Large intestine (tissue), 12 donors: ENCODE measurements at places on chromosomes 11 and 22. TPM values are rescaled to one million over a fixed set of nuclear protein-coding genes. Genes with fewer than 3 reads are reported as not detected.
A peak's percentile ranks its signal among the peaks of the same experiment; 100 is the strongest.

The HPX gene
- 3.0 TPM for polyA plus RNA-seq

The SGSM1 gene
- polyA plus RNA-seq, result 7.2 TPM

The LRP4 gene
- 15.6 TPM for polyA plus RNA-seq

The C22orf15 gene
- polyA plus RNA-seq, result 0.43 TPM

The EXPH5 gene
- 1.1 TPM for polyA plus RNA-seq

The KDM4E gene
- 0.19 TPM for polyA plus RNA-seq

The ADAMTS8 gene
- polyA plus RNA-seq, result 2.9 TPM

The MMP13 gene
- polyA plus RNA-seq, result 0.07 TPM

The UBE4A gene
- polyA plus RNA-seq, result 39.6 TPM

The C11orf97 gene
- polyA plus RNA-seq, result not detected

The OR51I1 gene
- not detected for polyA plus RNA-seq

GRCh38 chr11:95924414-95924760, 480 bp upstream of the MTMR2 start:
- peaks cover 7% of the 10 kb centered on the region for H3K4me1 ChIP-seq
- H3K27ac ChIP-seq, result peak overlapping the region; percentile 94
- DNase-seq, result no peak
- H3K27me3 ChIP-seq, result no peaks in the 10 kb centered on the region

DNA sequence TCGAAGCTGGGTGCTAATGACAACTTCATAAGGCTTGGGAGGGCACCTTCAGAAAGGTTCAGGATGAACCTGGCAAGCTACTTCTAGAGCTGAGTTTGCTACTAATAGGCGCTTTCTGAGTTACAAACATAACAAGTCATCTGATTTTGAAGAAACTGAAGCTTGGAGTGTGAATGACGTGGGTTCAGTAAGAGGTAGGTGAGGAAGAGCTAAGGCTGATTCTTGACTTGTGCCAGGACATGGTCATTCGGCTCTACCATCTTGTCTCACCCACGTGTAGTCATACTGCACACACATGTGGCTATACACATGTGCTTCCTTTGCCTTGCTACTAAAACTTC, 56.4 kb downstream of the SWAP70 start:
- no peak overlapping the region for H3K4me3 ChIP-seq
- peaks cover 10% of the 10 kb centered on the region for H3K4me1 ChIP-seq
- no peak for DNase-seq
- peak overlapping the region; percentile 9 for H3K27ac ChIP-seq

DNA sequence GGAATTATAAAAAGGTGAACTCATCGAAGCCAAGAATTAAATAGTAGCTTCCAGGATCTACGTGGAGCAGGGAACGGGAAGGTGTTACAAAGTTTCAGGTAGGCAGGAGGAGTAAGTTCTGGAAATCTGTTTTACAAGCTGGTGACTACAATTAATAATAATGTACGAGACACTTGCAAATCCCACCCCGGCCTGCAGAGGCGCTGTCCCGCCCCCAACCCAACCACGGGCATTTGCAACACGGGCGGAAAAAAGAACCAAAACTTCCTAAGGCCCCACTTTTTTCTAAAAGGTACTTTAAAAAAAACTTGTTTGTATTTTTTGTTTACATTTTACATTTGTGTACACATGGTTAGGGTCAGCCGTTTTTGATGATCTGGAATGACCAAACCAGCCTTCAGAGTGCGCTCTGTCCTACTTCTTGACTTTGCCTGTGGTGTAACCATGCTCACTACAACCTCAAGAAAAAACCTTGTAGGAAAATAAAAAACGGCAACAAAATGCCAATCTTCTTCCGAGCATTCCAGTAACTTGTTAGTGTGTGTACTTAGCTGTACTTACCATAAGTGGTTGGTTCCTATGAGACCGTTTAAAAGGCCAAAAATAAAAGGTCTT, 449.6 kb upstream of the B3GAT1 start:
- DNase-seq, result no peak
- no peaks in the 10 kb centered on the region for H3K4me1 ChIP-seq
- H3K27ac ChIP-seq, result no peak overlapping the region
- no peaks in the 10 kb centered on the region for H3K36me3 ChIP-seq

DNA sequence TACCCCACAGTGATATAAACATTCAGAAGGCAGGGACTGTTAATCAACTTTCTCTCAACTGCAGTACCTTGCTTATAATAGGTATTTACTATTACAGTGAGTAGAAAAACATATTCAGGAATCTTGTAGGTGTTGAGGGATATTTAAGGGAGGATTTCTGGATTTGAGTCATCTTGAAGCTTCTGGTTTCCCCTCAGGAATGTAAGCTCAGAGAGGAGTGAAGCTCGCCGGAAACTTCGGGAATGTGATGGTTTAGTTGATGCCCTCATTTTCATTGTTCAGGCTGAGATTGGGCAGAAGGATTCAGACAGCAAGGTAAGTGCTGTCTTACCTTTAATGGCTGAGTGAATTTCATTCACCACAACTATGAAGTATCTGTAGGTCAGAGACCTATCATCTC, 42.9 kb downstream of the CTNND1 start:
- no peak for DNase-seq
- H3K4me1 ChIP-seq, result peaks cover 15% of the 10 kb centered on the region
- no peaks in the 10 kb centered on the region for H3K27me3 ChIP-seq
- H3K4me3 ChIP-seq, result no peak overlapping the region

GRCh38 chr11:18632841-18633240, 1.3 kb downstream of the SPTY2D1 start:
- H3K27ac ChIP-seq, result no peak overlapping the region
- H3K4me3 ChIP-seq, result peak overlapping the region; percentile 83
- peaks cover 2% of the 10 kb centered on the region for H3K36me3 ChIP-seq
- peaks cover 2% of the 10 kb centered on the region for H3K27me3 ChIP-seq

DNA sequence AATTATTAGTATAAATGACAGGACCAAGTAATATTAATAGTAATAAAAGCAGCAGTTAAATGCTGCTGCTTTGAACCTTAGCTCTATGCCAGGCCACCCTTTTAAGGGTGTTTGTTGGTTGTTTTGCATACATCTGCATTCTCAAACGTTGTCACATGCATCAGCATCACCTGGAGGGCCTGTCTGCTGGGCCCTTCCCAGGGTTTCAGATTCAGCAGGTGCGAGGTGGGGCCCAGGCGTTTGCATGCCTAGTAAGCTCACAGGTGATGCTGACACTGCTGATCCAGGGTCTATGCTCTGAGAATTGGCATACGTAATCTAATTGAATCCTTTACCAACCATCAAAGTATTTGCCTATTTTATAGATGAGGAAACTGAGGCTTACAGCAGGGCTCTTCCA, 246.5 kb downstream of the CADM1 start:
- no peaks in the 10 kb centered on the region for H3K36me3 ChIP-seq
- no peaks in the 10 kb centered on the region for H3K27me3 ChIP-seq
- no peak for DNase-seq

- no peak overlapping the region for H3K27ac ChIP-seq
- peaks cover 16% of the 10 kb centered on the region for H3K36me3 ChIP-seq
- no peak overlapping the region for H3K4me3 ChIP-seq
These were observed 20.7 kb downstream of the DDX10 start for GRCh38 chr11:108685419-108686130.

GRCh38 chr11:122424636-122425035, 230.9 kb upstream of the UBASH3B start:
- no peaks in the 10 kb centered on the region for H3K36me3 ChIP-seq
- no peaks in the 10 kb centered on the region for H3K4me1 ChIP-seq
- no peak overlapping the region for H3K27ac ChIP-seq
- H3K4me3 ChIP-seq, result no peak overlapping the region
- H3K27me3 ChIP-seq, result no peaks in the 10 kb centered on the region

DNA sequence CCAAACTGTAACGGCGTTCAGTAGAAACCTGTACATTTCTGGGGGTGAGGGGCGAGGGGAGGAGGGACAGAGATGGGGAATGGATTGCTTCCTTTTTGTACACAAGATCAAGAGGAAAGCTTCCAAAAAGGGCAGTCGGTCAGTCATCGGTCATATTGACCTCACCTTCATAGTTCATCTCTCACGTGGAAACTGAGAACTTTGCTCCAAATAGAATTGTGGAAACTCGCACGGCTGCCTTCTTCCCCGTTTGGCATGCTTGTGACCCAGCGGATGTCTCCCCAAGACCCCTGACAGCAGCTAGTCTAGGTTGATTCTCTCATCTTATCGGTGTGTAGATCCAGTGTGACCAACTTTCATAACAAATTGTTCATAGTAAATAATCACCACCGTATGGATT, 47.6 kb downstream of the KCNC1 start:
- H3K27ac ChIP-seq, result no peak overlapping the region
- no peak for DNase-seq
- H3K4me3 ChIP-seq, result no peak overlapping the region
- H3K36me3 ChIP-seq, result no peaks in the 10 kb centered on the region
- no peaks in the 10 kb centered on the region for H3K4me1 ChIP-seq
- H3K27me3 ChIP-seq, result no peaks in the 10 kb centered on the region

GRCh38 chr11:68652683-68653156, 31.6 kb upstream of the GAL start:
- no peak overlapping the region for H3K4me3 ChIP-seq
- no peaks in the 10 kb centered on the region for H3K36me3 ChIP-seq
- H3K27me3 ChIP-seq, result peaks cover 12% of the 10 kb centered on the region
- H3K4me1 ChIP-seq, result no peaks in the 10 kb centered on the region

- DNase-seq, result no peak
- no peaks in the 10 kb centered on the region for H3K27me3 ChIP-seq
- H3K4me1 ChIP-seq, result no peaks in the 10 kb centered on the region
- no peak overlapping the region for H3K4me3 ChIP-seq
- no peak overlapping the region for H3K27ac ChIP-seq
These were observed 56.9 kb downstream of the PACS1 start for GRCh38 chr11:66126808-66127555.

- no peak overlapping the region for H3K27ac ChIP-seq
- no peaks in the 10 kb centered on the region for H3K27me3 ChIP-seq
- no peaks in the 10 kb centered on the region for H3K4me1 ChIP-seq
These were observed 4.0 kb downstream of the AIFM3 start for GRCh38 chr22:20970939-20971657.

- H3K36me3 ChIP-seq, result no peaks in the 10 kb centered on the region
- DNase-seq, result no peak
- H3K27me3 ChIP-seq, result peaks cover 2% of the 10 kb centered on the region
- H3K27ac ChIP-seq, result no peak overlapping the region
- peaks cover 20% of the 10 kb centered on the region for H3K4me1 ChIP-seq
- H3K4me3 ChIP-seq, result no peak overlapping the region
These were observed 12.7 kb upstream of the B4GALNT4 start for GRCh38 chr11:356610-357009.

DNA sequence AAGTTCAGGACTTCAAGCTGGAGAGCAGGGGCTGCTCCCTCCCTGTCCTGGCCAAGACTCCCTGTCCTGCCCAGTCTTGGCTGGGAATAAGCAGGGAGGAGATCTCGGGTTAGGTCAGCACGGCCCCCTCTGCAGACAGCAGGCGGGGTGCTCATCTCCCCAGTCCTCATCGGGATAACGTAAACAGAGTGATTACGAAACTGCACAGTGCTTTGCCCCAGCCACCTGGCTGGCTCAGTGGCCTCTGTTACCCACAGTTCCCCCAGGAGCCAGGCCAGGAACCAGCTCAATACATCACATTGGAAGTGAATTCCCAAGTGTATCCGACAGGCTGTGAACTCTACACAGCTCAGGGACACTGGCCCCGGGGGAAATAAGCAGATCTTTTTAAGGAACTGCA, 42.7 kb upstream of the KCNJ11 start:
- no peak overlapping the region for H3K4me3 ChIP-seq
- H3K27ac ChIP-seq, result no peak overlapping the region
- no peaks in the 10 kb centered on the region for H3K4me1 ChIP-seq
- no peaks in the 10 kb centered on the region for H3K36me3 ChIP-seq
- no peaks in the 10 kb centered on the region for H3K27me3 ChIP-seq

DNA sequence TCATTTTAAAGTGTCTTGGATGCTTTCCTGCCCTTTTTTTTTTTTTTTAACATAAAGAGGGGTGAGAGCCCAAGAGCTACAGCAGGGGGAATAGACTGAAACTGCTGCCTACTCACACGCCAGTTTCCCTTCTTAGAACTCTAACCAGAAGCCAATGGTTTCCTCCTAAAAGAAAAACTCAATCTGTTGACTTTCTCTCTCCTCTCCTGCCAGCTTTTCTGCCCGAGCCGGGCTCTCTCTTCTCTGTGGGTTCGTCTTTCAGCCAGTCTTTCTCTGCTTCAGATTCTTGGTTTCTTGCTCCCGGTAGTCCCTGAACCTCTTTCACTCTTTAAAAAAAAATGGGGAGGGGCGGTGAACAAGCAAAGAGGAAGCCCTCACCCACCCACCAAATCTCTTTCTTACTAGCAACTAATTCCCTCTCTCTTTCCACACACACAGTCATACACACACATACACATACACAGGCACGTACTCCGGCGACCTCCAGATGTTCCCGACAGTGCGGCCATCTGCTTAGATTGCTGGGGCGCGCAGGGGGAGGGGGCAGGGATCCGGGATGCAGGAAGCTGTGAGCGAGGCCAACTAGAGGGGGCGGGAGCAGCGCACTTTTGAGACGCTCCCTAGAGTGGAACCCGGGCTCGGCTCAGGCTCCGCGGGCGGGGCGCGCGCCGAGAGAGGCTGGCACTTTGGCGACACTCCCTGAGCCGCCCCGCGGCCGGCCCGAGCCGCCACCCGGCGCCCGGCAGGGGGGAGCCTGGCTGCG, 444 bp upstream of the TSKU start:
- peak overlapping the region; percentile 95 for H3K27ac ChIP-seq
- peaks cover 38% of the 10 kb centered on the region for H3K4me1 ChIP-seq
- peak overlapping the region; percentile 58 for H3K4me3 ChIP-seq
- DNase-seq, result peak; percentile 94
- no peaks in the 10 kb centered on the region for H3K36me3 ChIP-seq
- H3K27me3 ChIP-seq, result no peaks in the 10 kb centered on the region

DNA sequence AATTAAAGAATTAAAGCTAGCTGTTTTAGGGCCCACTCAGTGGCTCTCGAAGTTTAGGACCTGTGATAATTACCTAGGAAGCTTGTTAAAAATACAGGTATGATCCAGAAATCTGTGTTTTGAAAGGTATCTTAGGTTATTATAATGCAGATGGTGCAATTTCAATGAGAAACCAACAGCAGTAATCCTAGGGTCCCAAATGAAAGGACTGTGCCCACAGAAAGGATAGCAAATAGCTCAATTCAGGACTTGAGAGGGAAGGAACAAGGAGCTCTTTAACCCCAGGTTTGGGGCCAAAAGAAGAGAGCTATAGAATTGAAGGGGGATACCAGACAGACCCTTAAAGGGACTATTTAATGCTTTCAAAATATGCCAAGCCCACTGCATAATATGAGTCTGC, 11.7 kb downstream of the MMP20 start:
- H3K4me1 ChIP-seq, result peaks cover 3% of the 10 kb centered on the region
- H3K27me3 ChIP-seq, result no peaks in the 10 kb centered on the region
- DNase-seq, result no peak
- peak overlapping the region; percentile 0 for H3K27ac ChIP-seq
- no peak overlapping the region for H3K4me3 ChIP-seq

DNA sequence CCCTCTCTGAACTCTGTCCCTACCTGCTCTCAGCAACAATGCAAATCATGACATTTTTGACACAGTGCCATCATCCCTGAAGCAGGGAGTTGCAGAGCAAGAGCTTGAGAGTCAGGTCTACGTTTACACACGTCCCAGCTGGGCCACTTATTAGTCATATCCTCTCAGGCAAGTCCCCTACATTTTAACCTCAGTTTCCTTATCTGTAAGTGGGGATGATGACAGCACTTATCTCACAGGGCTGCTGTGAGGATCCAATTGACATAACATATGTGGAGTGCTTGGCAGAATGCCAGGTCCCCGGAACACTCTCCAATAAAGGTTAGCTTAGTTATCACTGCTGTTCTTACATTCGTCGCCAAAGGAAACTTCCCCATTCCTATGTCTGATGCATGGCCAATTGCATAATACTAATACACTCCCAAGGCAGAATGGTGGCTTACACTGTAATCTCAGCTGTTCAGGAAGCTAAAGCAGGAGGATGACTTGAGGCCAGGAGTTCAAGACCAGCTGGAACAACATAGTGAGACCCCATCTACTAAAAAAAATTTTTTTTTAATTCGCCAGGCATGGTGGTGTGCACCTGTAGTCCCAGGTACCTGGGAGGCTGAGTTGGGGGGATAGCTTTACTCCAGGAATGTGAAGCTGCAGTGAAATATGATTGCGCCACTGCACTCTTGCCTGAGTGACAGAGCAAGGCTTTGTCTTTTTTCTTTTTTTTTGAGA, 16.6 kb downstream of the ASCC2 start:
- peaks cover 58% of the 10 kb centered on the region for H3K36me3 ChIP-seq
